ENCODE measurements at places on chromosomes 5 and 9.
A peak's percentile ranks its signal among the peaks of the same experiment; 100 is the strongest.

DNA sequence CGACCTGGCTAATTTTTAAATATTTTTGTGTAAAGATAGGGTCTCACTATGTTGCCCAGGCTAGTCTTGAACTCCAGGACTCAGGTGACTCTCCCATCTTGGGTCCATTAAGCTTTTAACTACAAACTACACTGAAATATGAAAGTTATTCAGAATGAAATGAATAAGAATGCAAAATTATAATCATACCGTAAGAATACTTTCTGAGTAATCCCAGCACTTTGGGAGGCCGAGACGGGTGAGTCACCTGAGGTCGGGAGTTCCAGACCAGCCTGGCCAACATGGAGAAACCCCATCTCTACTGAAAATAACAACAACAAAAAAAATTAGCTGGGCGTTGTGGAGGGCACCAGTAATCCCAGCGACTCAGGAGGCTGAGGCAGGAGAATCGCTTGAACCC lies 1.1 kb upstream of the ORM1 start:
- no peak for DNase-seq

- DNase-seq = no peak
These were observed 23.4 kb downstream of the DMRTA1 start for GRCh38 chr9:22469928-22470544.

GRCh38 chr9:133792721-133793470 lies 54.7 kb upstream of the SARDH start:
- peak; percentile 27 for DNase-seq

DNA sequence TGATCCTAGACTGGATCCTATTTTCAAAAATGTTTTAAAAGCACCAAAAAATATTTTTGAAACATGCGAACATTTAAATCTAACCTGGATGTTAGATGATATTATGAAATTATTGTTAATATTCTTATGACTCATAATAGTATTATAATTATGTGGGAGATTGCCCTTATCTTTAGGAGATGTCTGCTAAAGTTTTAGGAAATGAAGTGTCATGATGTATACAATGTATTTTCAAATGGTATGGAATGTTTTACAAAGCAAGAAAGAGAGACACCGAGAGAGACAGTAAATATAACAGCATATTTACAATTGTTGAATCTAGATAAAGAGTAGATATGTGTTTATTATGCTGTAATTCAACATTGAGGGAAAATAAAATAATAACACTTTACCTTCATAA lies 455.9 kb downstream of the ACTL7B start:
- no peak for DNase-seq

GRCh38 chr9:81782313-81782995 lies 93.1 kb upstream of the TLE1 start:
- DNase-seq = no peak

DNA sequence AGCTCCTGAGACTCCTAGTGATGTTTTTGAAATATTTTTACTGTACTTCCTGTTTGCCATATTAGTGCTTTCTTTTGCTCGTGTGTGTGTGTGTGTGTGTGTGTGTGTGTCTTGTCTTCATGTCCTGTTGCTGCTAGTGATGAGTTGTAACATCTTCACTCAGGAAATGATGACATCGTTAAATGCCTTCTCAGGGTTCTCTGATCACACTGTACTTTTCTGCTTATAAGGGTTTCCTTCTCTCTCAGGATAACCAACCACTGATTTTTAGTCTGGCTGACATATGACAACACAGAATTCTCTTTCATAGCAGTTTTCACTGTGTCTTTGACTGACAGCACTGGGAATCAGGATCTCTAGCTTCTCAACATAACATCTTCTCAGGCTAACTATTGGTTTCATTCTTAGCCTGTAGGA lies 16.1 kb downstream of the SV2C start:
- no peak for DNase-seq

- no peak for DNase-seq
These were observed 500 bp upstream of the ZNF883 start for GRCh38 chr9:113012492-113012891.

DNA sequence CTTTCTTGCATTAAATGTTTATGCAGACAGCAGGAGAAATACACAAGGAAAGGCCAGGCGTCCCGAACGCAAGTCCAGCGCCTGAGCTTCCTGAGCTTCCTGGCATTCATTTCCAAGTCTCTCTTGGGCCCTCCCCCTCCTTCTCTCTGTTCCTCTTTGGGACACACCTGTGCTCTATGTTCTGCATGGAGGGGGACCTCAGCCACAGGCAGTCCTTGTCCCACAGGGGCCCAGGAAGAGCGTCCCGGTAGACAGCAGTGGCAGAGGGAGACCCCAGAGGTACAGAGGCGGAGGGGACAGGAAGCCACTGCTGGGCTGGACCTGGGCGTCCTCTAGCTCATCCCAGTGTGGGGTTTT lies 221.3 kb downstream of the C9orf50 start:
- no peak for DNase-seq

- no peak for DNase-seq
These were observed 116.9 kb upstream of the MRPS30 start for GRCh38 chr5:44691802-44692201.

DNA sequence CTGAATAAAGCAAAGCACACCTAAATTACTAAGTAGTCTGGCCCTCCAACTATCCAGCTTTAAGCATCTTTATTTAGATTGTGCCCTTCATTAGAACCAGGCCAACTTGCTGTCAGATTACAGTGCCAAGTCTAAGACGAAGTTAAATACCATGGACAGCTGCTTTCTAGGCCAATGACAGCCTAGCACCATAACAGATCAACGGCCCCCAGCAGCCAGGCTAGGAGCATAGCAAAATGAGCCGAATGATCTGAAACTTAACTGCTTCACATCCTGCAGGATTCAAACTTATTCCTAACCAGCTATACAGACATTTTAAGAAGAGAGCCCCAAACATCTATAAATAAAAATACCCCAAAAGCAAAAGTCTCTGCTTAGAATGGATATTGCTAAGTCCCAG lies 6.8 kb downstream of the SLC24A2 start:
- DNase-seq = no peak

DNA sequence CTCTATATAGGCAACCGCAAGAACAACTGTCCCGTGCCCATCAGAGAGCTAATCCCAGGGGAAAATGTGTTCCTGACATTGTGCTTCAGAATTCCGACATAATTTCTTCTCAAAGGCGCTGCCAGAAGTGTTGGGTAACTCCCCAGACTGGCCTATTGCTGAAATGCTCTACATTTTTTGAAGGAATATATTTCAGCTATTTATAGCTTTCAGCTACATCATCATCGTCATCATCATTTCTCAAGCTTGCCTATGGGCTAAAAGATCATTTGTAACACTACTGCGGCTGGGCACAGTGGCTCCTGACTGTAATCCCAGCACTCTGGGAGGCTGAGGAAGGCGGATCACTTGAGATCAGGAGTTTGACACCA lies 49.7 kb downstream of the MYO10 start:
- DNase-seq = no peak

GRCh38 chr9:23005156-23005555 lies 558.5 kb downstream of the DMRTA1 start:
- DNase-seq = no peak

GRCh38 chr5:5474961-5475360 lies 52.5 kb downstream of the ICE1 start:
- DNase-seq = no peak

- DNase-seq = no peak
These were observed 12.8 kb downstream of the UGCG start for GRCh38 chr9:111909444-111909843.

DNA sequence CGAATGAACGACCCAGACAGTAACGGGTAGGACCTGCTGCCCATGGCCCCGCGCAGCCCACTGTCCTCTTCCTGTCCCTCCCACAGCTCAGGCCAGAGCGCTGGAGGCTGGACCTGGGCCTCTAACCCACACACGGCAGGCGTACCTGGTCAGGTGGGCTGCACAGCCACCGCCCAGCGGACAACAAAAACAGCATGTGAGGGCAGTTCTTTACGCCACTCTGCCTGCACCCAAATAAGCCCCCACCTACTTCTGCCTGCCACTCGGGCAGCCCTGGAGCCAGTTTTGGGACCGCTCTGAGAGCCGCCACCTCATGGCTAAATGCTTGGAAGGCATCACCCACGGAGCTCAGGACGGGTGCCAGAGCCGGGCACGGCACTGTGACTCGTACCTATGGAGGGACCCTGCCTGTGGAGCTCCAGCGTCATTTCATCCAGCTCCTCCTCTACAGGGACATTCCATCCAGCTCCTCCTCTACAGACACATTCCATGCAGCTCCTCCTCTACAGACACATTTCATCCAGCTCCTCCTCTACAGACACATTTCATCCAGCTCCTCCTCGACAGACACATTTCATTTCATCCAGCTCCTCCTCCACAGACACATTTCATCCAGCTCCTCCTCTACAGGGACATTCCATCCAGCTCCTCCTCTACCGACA lies 18.9 kb downstream of the CLPTM1L start:
- no peak for DNase-seq

- DNase-seq = no peak
These were observed 54.0 kb upstream of the C5orf58 start for GRCh38 chr5:170178814-170179213.

- DNase-seq = no peak
These were observed 213.6 kb upstream of the S1PR3 start for GRCh38 chr9:88777498-88778312.

DNA sequence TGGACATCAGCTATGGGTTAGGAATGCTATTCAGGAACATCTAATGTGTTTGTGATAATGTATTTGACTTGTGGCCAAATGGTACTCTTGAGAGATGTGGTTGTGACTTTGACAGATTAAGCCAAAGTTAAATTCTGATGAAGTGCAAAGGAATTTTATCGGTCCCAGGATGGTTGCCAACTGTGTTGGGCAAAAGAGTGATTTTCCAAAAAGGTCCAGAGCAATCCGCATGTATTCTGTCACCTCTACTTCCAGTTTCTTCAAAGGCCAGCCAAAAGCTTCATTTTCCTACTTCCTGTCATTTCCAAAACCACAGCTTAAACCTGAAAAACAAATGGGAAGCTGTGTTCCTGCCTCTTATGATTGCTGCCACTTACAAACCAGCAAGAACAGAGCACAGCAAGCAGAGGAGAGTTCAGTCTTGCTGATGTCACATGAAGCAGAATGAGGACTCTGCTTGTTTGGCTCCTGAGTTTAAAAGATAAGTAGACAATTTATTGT lies 59.8 kb downstream of the MARCHF3 start:
- no peak for DNase-seq
